IMR-90 (cell line): ENCODE measurements at places on chromosomes 5 and 9.
A peak's percentile ranks its signal among the peaks of the same experiment; 100 is the strongest.

- H3K27ac ChIP-seq = no peak overlapping the region
- H3K36me3 ChIP-seq = no peaks in the 10 kb centered on the region
- no peak for DNase-seq
- no peaks in the 10 kb centered on the region for H3K27me3 ChIP-seq
- no peak overlapping the region for H3K4me3 ChIP-seq
Measured at GRCh38 chr5:41264019-41264418, 50.7 kb upstream of the C6 start.

DNA sequence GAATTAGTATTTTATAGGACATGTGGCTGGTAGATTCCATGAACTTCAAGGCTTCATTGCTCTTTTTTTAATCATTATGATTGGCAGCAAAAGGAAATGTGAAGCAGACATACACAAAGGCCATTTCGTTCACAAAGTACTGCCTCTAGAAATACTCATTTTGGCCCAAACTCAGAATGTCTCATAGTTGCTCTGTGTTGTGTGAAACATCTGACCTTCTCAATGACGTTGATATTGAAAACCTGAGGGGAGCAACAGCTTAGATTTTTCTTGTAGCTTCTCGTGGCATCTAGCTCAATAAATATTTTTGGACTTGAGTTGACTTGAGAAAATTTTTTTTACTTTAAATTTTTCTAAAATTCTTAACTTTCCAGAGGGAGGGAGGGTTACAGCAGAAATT is 12.4 kb downstream of the KCNV2 start:
- H3K4me3 ChIP-seq = no peak overlapping the region
- no peak overlapping the region for H3K27ac ChIP-seq
- DNase-seq = peak; percentile 20

- no peaks in the 10 kb centered on the region for H3K27me3 ChIP-seq
- H3K27ac ChIP-seq = no peak overlapping the region
- no peak overlapping the region for H3K4me3 ChIP-seq
- no peaks in the 10 kb centered on the region for H3K4me1 ChIP-seq
Measured at GRCh38 chr5:4068171-4068570, 472.5 kb downstream of the IRX1 start.

- no peak overlapping the region for H3K4me3 ChIP-seq
- H3K4me1 ChIP-seq = no peaks in the 10 kb centered on the region
- no peaks in the 10 kb centered on the region for H3K36me3 ChIP-seq
- H3K27ac ChIP-seq = no peak overlapping the region
- H3K27me3 ChIP-seq = no peaks in the 10 kb centered on the region
Measured at GRCh38 chr5:81835814-81836367, 85.0 kb upstream of the SSBP2 start.

- peaks cover 10% of the 10 kb centered on the region for H3K27me3 ChIP-seq
- no peaks in the 10 kb centered on the region for H3K4me1 ChIP-seq
- no peak overlapping the region for H3K4me3 ChIP-seq
Measured at GRCh38 chr5:146419696-146420095, 27.4 kb upstream of the TCERG1 start.

DNA sequence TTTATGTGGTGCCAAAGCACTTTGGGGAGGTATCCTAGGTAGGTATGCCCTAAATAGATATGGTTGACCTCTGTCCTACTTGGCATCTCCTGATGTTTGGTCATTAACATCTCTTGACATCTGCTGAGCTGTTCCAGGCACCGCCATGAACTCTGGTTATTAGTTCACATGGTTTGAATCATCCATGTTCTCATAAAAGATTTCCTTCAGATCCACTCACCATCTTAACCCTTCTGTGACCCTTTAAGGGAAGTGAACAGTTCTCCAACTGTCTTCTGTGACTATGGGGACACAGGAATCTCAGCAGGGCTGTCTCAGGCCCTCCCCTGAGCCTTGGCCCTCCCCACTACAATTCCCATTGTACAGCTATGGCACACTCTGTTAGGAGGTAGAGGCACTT is 167.7 kb downstream of the CDH6 start:
- peak; percentile 76 for DNase-seq
- H3K27me3 ChIP-seq = no peaks in the 10 kb centered on the region
- peaks cover 30% of the 10 kb centered on the region for H3K4me1 ChIP-seq
- H3K4me3 ChIP-seq = no peak overlapping the region

GRCh38 chr5:9115093-9115492 is 430.8 kb downstream of the SEMA5A start:
- no peaks in the 10 kb centered on the region for H3K27me3 ChIP-seq
- peaks cover 7% of the 10 kb centered on the region for H3K36me3 ChIP-seq
- H3K27ac ChIP-seq = no peak overlapping the region
- H3K4me3 ChIP-seq = no peak overlapping the region
- no peak for DNase-seq

DNA sequence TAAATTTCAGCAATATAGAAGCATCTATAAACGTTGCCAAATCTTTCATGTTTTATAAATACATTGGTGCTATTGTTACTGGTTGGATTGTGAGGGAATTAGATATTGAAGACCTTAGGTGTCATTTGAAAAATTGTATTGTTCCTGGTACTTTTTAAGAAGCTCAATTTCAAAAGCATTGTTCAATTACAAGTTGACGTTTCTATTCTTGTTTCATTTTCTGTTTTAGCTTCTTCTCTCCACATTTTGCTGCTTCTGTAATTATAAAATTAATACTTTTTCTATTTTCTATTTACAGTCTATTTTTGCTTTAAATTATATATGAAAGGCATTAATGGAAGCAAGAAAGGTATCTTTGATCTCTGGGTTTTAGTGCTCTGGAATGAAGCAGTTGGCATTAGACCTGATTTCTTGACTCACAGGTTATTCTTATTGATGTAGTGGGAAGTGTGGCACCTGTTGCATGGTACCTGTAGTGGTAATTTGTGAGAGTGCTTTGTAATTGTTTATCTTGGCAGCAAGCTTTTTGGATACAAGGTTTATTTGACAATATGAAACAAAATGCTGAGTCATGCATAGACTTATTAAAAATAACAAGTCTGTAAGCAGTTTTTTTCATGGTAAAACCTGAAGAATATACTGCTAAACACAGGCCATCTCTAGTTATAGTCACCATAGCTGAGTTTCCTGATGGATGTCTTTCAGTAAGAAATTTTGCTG is 13.2 kb downstream of the MACIR start:
- H3K27me3 ChIP-seq = no peaks in the 10 kb centered on the region
- no peak overlapping the region for H3K27ac ChIP-seq
- no peak overlapping the region for H3K4me3 ChIP-seq
- H3K36me3 ChIP-seq = peaks cover 6% of the 10 kb centered on the region

- no peaks in the 10 kb centered on the region for H3K4me1 ChIP-seq
Measured at GRCh38 chr5:171157775-171158174, 151.3 kb upstream of the TLX3 start.

GRCh38 chr9:113184539-113184938 is 33.7 kb downstream of the SLC31A2 start:
- H3K36me3 ChIP-seq = peaks cover 23% of the 10 kb centered on the region
- no peak overlapping the region for H3K27ac ChIP-seq
- no peaks in the 10 kb centered on the region for H3K27me3 ChIP-seq
- H3K4me3 ChIP-seq = no peak overlapping the region
- peak; percentile 49 for DNase-seq

DNA sequence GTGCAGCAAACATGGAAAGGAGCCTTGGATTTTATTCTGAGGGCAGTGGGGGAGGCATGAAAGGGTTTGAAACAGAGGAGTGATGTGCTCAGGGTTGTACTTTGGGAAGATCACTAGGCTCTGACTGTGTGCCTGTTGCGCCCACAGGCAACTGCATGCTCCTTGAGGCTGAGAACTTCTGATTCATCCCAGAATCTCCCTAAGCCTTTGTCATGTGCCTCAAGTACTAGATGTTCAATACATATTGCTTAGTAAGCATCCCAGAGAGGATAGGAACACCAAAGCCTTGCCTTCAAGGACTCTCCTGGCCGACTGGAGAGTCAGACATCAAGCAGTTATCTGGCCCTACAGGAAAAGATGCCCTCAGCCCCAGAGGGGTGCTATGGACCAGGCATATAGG is 54.1 kb downstream of the ARHGEF37 start:
- peaks cover 9% of the 10 kb centered on the region for H3K4me1 ChIP-seq
- no peak overlapping the region for H3K27ac ChIP-seq
- peak; percentile 74 for DNase-seq
- H3K4me3 ChIP-seq = no peak overlapping the region
- peaks cover 6% of the 10 kb centered on the region; the same call in 1 of the 2 replicates for H3K27me3 ChIP-seq

- H3K4me1 ChIP-seq = no peaks in the 10 kb centered on the region
- DNase-seq = no peak
- no peak overlapping the region for H3K27ac ChIP-seq
- H3K27me3 ChIP-seq = no peaks in the 10 kb centered on the region
- no peak overlapping the region for H3K4me3 ChIP-seq
Measured at GRCh38 chr5:144972317-144972716, 801.6 kb downstream of the KCTD16 start.

GRCh38 chr9:26975728-26976707 is 19.8 kb downstream of the IFT74 start:
- DNase-seq = peak; percentile 46
- peak overlapping the region; percentile 79; the same call in 1 of the 2 replicates for H3K27ac ChIP-seq
- H3K27me3 ChIP-seq = no peaks in the 10 kb centered on the region

DNA sequence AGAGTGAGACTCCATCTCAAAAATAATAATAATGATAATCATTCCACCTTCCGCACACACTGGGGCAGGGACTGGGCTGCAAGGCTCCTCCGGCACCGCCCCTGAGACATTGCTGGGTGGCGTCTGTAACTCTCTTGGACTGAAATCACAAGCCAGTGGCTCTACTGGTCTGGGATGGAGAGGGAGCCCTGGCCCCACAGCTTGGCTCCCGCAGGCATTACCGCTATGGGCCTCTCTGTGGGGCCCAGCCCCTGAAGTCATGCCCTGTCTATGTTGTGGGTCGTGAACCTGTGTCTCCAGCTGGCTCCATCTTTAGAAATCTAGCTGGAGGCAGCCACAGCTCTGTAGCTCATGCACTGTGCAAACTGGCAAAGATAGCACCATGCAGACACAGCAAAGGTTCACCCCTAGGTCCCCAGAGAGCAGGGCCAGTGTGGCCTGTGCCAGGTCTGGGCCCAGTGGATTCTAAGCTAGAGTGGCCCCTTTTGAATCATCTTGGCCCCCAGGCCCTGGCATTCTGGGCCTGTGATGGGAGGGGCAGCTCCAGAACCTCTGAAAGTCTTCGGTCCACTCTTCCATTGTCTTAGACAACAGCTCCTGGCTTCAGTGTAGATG is 36.1 kb upstream of the COL5A1 start:
- H3K4me3 ChIP-seq = no peak overlapping the region
- DNase-seq = no peak
- H3K27ac ChIP-seq = no peak overlapping the region
- H3K4me1 ChIP-seq = peaks cover 18% of the 10 kb centered on the region
- H3K36me3 ChIP-seq = no peaks in the 10 kb centered on the region

DNA sequence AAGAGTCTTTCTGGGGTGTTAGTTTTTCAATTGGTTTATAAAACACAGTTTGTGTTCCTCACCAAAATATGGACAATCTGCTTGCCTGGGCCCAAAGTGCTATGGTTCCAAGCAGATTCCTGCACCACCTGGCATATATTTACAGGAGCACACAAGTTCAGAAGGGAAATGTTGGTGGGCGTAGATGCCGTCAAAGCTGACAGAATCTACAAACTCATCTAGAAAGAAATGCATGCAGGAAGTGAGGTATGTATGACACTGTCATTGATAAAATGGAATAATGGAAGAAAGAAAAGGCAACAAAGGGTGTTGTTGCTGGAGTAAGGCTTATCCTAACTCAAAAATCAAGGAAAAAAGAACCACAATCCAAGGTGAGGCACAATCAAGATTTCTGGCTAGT is 225.8 kb downstream of the MLLT3 start:
- no peak for DNase-seq
- H3K27ac ChIP-seq = no peak overlapping the region
- H3K36me3 ChIP-seq = no peaks in the 10 kb centered on the region

GRCh38 chr5:68033961-68034571 is 181.5 kb upstream of the PIK3R1 start:
- H3K36me3 ChIP-seq = no peaks in the 10 kb centered on the region
- no peaks in the 10 kb centered on the region for H3K27me3 ChIP-seq
- no peak overlapping the region for H3K27ac ChIP-seq
- peak; percentile 54 for DNase-seq
- H3K4me1 ChIP-seq = peaks cover 6% of the 10 kb centered on the region; the same call in 1 of the 2 replicates

- no peak overlapping the region for H3K4me3 ChIP-seq
- H3K4me1 ChIP-seq = peaks cover 7% of the 10 kb centered on the region; the same call in 1 of the 2 replicates
- no peak for DNase-seq
Measured at GRCh38 chr9:108269371-108269770, 586.4 kb downstream of the ACTL7B start.

- peak within 1 kb of the TSS; percentile 93 for H3K27ac ChIP-seq
- peaks cover 46% of the 10 kb centered on the region for H3K4me1 ChIP-seq
- no peaks in the 10 kb centered on the region for H3K27me3 ChIP-seq
- peak; percentile 94 for DNase-seq
Measured at GRCh38 chr9:35905912-35906679, at the start of gene HRCT1. Gene HRCT1 (plus strand): TSS chr9:35906202. CDS start chr9:35906288, 86 bp downstream.

DNA sequence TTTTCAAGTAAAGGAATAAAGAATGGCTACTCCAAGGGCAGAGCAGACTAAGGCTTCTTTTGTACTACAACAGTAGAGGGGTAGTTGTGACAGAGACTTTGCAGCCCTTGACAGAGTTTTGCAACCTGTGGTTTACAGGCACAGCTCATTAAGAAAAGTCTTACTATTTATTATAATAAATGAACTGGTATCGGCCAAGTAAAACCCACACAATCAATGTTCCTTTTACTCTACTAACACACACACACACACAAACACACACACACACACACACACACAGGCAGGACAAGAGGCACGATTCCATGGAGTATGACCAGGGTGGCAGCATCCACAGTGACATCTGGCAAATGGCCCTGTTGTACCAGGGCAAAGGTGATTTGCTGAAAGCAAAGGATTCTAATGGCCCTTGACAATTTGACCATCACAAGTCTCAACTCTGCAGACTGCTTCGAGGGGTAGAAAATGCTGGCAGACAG is 59.1 kb upstream of the GOLPH3 start:
- no peak overlapping the region for H3K4me3 ChIP-seq
- DNase-seq = no peak
- H3K4me1 ChIP-seq = peaks cover 9% of the 10 kb centered on the region
- H3K27me3 ChIP-seq = no peaks in the 10 kb centered on the region

- no peaks in the 10 kb centered on the region for H3K27me3 ChIP-seq
- peaks cover 5% of the 10 kb centered on the region for H3K4me1 ChIP-seq
- no peak for DNase-seq
Measured at GRCh38 chr5:111769541-111769940, 12.5 kb upstream of the NREP start.

- no peaks in the 10 kb centered on the region for H3K27me3 ChIP-seq
- no peak for DNase-seq
- H3K4me1 ChIP-seq = no peaks in the 10 kb centered on the region
- H3K36me3 ChIP-seq = no peaks in the 10 kb centered on the region
Measured at GRCh38 chr5:161414896-161415295, 131.6 kb downstream of the GABRB2 start.

GRCh38 chr5:56412601-56413379 is 179.7 kb upstream of the ANKRD55 start:
- no peak overlapping the region for H3K27ac ChIP-seq
- peaks cover 19% of the 10 kb centered on the region for H3K4me1 ChIP-seq
- H3K36me3 ChIP-seq = no peaks in the 10 kb centered on the region
- DNase-seq = no peak
- no peaks in the 10 kb centered on the region for H3K27me3 ChIP-seq

- no peaks in the 10 kb centered on the region for H3K36me3 ChIP-seq
- DNase-seq = peak; percentile 88
- H3K4me1 ChIP-seq = peaks cover 5% of the 10 kb centered on the region
- H3K27me3 ChIP-seq = peaks cover 23% of the 10 kb centered on the region
Measured at GRCh38 chr9:130680836-130681768, 12.5 kb upstream of the EXOSC2 start.
